ENCODE measurements at places on chromosomes 12 and 14.

DNA sequence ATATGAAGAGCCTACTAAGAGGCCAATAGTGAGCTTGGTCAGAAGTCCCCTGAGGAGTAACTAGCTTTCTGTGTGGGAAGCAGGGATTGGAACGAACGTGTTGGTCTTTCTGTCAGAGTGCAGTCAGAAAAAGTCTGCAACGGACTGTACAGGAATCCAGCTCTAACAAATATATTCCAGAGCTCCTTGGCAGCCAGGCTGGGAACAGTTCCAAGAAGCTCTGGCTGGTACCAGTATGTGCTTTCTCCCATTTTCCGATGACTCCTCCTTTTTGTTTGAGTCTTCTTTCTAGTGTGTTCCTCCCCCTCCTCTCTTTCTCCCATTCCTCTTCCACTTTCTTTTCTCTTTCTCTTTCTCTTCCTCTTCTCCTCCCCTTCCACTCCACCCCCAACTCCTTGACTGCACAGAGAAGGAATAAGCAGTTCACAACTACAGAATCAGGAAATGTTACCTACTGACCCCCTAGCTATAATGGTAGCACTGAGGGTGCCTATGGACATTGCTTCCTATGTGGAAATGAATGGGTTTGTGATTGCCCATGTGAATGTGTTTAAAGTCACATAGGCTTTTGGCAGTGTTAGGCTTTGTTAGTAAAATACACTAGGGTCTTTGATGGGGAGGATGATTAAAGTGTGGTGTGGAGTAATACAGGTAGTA is 59.9 kb downstream of the TTLL5 start:
- DNase-seq, result no peak

DNA sequence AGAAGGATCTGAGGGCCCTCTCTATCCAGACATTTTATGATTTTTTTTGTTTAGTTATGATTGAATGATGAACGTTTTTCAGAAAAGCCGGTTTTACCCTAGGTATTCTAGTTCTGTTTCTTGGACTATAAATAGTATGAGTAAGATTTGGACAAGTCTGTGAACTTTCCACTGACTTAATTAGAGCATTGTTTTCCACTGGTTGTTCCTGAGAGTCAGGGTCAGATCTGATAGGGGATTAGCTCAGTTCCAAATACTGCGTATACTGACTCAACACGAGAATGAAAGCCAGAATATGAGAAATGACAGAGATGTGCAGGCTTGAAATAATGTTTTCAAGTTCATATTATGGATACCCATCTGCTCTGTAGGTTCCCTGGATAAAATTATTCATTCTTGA is 361.6 kb downstream of the AEBP2 start:
- no peak for DNase-seq

DNA sequence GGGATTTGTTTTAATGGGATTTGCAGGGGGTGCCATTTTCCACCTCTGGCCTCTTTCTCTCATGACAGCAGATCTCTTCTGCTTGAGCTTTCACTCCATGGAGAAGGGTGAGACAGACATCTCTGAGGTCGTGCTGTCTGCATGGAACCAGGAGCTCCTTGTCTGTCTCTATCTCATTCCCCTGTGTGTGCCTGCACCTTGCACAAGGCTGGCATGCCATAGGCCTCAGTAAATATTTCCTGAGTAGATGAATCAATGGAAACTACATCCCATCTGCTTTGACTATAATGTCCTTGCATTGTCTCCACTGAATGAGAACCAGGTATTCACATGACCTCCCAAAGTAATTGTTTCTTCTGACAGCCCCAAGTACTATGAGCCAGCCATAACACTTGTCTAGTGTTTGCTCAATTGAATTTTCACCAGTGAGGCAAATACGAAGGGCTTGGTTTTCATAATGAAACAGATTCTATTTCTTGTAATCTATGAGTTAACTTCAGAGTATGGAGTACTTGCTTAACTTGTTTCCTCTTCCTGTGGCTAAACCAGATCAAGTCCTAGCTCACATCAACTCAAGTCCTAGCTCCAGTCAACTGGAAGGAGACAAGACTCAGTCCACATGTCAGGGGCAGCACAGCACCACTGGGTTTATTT is 32.3 kb downstream of the KCNK13 start:
- DNase-seq, result no peak

DNA sequence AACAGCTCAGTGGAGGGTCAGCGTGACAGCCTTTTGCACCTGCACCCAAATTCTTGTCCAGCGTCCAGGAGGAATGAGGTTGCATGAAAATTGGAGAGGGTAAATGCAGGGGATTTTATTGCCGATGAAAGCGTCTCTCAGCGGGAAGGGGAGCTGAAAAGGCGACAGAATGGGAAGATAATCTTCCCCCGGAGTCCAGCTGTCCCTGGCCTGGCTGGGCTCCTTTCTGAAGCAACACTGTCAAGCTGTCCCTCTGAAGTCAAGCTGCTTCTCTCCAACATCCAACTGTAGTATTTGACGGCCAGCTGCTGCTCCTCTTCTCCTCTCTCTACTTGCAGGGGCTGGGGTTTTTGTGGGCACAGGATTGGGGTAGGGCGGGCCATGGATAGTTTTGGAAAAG is 32.7 kb downstream of the NOPCHAP1 start:
- DNase-seq, result no peak

DNA sequence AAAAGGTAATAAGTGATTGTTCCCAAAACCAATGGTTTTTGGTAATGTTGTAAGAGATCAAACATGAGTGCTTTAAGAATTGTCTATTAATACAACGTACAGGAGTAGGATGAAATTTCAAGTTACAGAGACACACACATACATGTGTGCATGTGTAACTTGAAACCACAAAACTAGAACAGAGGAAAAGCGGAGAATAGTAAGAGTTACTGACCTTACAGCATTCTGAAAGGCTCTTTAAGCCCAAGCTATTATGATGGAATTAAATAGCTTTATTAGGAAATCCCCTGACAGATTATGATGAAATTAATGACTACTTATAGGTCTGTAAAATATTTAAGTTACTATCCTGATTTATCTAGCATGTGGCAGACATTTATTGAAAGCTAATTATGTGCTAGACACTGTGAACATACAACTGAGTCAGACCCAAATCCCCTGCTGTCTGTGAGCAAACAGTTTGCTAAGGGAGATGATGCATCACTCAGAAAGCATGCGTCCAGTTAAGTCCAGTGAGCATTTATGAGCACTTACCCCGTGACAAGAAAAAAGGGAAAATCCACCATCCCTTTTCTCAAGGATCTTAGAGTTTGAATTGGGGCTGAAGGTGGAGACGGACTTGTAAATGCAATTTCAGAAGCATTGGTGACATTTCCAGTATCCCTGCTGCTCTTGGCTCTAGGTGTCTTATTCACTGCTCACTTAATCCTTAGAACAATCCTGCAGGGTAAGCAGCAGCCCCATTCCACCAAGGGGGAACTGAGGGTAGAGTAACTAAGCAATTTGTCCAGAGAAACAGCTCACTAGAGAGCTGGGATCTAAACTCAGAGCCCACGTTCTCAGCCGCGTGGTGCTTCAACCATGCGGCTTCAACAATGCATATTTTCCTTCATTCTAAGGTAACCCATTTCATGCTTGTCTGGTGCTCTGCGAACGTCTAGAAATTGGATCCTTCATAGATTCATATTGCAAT is 117.4 kb downstream of the EML1 start:
- DNase-seq, result no peak

Data from activated T-cell treated with anti-CD3 and anti-CD28 coated beads for 24 hours (primary cell).